ENCODE measurements at places on chromosomes 12 and 14. TPM values are rescaled to one million over a fixed set of nuclear protein-coding genes. Genes with fewer than 3 reads are reported as not detected.

A2M gene
- total RNA-seq: 14.0 TPM

GRCh38 chr14:74502236-74503019 lies 8.9 kb downstream of the ISCA2 start:
- peak; percentile 43 for DNase-seq

C14orf132 gene
- total RNA-seq: 2.8 TPM

DNA sequence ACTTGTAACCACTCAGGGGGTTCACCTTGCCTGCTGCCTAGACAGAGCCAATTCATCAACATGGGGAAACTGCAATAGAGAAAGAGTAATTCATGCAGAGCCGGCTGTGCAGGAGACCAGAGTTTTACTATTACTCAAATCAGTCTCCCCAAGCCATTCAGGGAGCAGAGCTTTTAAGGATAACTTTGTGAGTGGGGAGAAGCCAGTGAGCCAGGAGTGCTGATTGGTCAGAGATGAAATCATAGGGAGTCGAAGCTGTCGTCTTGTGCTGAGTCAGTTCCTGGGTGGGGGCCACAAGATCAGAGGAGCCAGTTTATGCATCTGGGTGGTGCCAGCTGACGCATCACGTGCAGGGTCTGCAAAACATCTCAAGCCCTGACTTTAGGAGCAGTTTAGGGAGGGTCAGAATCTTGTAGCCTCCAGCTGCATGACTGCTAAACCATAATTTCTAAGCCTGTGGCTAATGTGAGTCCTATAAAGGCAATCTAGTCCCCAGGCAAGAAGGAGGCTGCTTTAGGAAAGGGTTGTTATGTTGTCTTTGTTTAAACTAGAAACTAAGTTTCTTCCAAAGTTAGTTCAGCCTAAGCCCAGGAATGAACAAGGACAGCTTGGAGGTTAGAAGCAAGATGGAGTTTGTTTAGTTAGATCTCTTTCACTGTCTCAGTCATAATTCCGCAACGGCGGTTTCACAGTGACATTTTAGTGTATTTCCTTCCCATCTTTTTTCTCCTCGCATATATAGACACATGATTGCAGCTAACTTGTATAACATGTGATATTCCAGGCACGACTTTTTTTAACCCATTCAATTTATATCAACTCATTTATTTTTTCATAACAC lies 68.9 kb upstream of the NCOR2 start:
- DNase-seq: no peak

INHBC gene
- total RNA-seq: not detected

GRCh38 chr14:24990050-24990449 lies 59.9 kb downstream of the STXBP6 start:
- no peak for DNase-seq

GRCh38 chr14:36604757-36605505 lies 22.5 kb upstream of the NKX2-8 start:
- DNase-seq: peak; percentile 81

DNA sequence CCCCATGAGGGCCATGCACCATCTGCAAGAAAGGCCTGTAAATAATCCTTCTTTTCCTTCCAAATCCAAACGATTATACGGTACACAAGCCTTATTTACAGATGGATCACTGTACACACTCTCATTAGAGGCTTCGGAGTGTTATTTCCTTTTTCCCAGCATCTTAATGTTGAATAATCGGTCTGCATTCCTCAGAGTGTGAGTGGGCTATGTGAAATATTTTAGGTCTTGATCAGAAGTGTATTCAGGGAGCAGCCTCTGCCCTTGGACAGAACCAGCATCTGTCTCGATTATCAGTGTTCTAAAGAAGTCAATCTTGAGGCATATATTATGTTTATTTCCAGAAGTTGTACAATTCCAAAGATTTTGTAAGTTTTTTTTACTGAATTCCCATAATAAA lies 340.6 kb downstream of the SEC23A start:
- DNase-seq: no peak

CELA1 gene
- not detected for total RNA-seq

DNA sequence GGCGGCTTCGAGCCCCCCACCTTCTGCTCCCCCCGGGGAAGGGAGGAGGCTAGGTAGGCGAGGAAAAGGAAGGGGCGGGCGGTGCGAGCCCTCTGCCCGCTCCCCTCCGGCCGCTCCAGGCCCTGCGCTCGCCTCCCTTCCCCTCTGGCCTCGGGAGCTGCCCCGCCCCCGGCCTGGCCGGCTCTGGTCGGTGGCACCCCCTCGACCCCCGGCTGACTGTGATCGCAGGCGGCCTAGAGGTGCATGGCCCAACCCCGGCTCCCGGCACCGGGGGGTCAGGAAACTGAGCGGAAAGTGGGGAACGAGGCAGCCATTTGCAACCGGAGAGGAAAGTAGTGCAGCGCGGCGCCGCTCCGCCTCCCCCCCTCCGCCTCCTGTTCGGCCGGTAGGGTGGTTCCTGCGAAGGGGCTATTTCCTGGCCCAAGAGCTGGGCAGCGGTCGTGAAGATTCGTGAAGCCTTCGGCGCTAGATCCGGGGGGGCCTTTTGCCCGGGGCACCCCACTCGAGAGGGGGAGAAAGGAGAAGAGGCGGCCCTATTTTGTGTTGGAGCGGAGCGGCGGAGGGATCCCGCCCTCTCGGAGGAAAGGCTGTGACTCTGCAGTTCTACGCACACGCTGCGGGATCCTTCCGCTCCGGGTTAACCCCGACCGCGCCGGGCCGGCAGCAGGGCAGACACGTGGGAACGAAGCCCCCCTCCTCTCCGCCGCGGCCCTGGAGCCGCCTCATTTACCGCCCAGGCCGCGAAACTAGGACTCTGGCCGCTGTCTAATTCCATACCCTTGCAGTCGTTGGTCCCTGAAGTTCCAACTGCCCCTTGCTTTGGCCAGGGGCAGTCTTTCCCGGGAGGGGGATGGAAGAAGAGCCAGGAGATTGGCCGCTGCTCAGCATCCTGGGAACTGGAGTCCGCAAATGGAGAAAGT lies at the start of gene KMT2D:
KMT2D (minus strand) TSS at position 558 of the 920 bp plus-strand sequence. CDS start 5,470 bp downstream, outside the sequence.
- DNase-seq: peak; percentile 97

LRRIQ1 gene
- total RNA-seq: 0.68 TPM

POTEG gene
- total RNA-seq: not detected

- DNase-seq: no peak
Measured at GRCh38 chr12:105222284-105222655, 13.7 kb downstream of the APPL2 start.

PAPLN gene
- 60.1 TPM for total RNA-seq

- DNase-seq: no peak
Measured at GRCh38 chr14:92888896-92889295, 34.1 kb upstream of the CHGA start.

CLMN gene
- 1.5 TPM for total RNA-seq

MAPK1IP1L gene
- total RNA-seq: 35.2 TPM

DNA sequence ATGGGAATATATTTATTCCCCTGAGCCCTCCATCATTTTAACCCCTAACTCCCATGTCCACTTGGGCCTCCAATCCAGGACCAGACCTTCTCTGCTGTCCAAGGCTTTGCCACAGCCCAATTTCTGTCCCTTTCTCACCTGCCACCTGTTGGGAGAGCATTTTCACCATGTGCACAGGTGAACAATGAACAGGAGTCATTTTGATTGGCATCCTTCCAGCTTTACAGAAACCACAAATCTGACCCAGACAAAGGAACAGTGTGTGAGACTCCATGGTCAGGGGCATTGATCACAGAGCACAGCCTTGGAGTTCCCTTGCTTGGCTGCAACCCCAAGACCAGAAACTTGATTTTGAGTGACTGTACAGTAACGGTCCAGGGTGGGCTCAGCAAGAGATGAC lies 91.9 kb downstream of the CRACR2A start:
- no peak for DNase-seq

GRCh38 chr12:108320507-108321293 lies 18.4 kb downstream of the CMKLR1 start:
- DNase-seq: no peak

DNA sequence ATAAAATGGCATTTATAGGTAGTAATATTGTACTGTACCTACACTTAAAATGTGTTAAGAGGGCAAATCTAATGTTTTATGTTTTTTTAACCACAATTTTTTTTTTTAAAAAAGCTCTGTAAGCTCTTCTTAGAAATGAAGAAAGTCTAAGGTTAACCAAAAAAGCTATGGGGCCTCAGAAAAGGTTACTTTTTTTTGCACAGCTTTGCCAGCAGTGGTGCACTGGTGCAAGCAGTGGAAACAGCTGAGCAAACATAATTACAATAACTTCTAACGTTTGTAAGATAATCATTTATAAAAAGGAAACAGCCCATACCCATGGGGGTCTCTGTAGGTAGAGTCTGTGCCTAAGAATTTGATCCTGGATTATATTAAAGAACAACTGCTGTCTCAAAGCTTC lies 85.1 kb upstream of the NID2 start:
- no peak for DNase-seq

KRT3 gene
- total RNA-seq: not detected

DNA sequence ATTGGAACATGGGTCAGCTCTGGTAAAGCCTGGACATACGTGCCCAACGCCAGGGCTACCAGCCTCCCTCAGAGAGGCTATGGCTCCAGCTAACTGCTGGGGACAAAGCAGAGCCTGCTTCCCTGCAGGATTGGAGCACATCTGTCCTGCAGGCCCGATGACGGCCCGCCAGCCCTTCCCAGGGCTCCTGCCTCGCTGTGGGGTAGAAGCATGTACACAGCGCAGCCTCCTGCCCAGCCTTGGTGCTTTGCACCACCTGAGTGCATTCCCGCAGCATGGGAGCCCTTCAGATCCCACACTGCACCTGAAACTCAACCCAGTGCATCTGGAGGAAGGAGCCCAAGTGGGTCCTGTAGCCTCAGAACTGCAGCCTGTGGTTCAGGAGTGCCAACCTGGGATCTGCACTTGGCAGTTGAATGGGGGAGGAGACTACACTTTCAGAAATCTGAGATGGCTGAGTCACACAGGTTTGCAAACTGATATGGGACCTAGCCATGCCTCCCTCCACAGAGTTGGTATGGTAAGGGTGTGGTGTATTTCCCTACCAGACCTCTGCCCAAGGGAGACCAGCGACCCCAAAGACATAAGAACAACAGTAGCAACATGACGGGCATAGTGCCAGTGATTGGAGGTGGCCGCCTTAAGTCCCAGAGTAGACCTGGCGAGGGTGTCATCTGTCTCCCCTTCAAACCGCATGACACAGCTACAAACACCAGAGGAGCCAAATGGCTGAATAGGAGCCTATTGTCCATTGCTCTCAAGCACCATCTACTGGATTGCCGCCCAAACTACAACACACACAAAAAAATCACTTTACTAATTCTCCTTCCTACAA lies 273.9 kb upstream of the MIS18BP1 start:
- DNase-seq: peak; percentile 1
